ACHN (cell line): ENCODE measurements at places on chromosomes 12 and 14.

GRCh38 chr12:11881835-11882234 is 188.9 kb upstream of the BCL2L14 start:
- DNase-seq = peak; percentile 24

DNA sequence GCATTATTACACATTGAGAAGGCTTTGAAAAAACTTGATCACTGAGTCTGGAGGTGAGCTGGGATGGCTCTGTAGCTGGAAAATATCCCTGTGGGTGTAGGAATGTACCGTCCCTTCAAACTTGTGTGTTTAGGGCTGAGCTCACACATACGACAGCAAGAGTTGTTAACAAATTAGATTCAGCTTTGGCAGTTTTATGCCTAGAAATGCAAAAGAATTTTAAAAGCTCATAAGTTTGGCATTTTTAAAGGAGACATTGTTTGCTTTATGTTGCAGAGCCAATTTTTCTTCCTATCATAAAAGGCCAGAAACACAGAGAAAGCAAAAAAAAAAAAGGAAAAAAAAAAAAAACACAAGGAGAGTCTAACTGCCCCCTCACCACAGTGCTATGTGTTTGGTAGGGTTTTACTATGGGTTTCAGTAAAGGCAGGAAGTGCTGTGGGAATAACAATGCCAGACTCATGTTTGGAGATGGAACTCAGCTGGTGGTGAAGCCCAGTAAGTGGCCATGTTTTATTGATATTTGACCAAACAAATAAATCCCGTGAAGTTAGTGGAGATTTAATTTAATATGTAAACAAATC is 78.4 kb downstream of the DAD1 start:
- DNase-seq = no peak

GRCh38 chr12:60052483-60052882 is 456.7 kb downstream of the SLC16A7 start:
- no peak for DNase-seq

GRCh38 chr14:50523271-50524041 is 8.9 kb downstream of the MAP4K5 start:
- DNase-seq = no peak

DNA sequence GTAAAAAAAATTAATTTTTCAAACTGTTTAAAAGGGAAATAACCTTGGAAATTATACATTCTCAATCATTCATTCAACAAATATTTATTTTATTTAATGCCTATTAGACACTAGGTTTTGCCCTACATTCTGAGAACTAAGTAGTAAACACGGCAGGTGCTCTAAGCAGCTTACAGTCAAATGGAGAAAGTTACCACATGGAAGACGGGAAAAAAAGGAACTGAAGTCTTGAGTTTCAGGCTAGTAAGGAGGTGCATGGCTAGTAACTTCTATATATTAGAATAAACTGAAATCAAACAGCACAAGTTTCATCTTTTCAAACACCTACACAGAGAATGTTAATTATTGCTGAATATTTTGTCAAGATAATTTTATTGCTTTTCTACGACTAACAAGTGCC is 52.9 kb downstream of the C12orf42 start:
- no peak for DNase-seq

DNA sequence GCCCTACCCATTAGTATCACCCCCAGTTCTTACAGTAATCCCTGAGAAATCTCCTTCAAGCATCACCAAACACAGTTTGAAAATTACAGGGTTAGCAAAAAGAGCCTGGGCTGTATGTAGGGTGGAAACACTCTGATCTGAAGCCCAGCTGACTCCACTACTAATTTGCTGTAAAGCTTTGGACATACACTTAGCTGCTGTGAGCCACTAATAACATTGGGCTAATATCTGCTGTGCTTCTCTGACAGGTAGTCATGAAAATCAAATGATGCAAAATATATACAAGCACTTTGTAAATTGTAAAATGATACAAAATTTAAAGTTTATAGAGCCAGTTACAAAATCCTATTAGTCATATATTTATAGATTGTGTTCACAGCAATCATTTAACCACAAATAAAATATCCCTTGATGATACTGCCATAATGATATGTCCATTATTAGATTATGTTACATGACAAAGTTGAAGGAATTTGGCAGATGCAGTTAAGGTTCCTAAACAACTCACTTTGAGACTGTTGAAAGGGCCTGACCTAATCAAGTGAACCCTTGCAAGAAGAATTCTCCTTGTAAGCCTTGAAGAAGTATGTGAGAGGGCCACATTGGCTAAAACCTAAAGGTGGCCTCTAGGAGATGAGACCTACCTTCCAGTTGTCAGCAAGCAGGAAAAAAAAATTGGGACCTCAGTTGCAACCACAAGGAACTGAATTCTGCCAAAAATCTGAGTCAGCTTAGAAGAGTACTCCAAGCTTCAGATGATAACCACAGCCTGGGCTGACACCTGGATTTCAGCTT is 19.0 kb downstream of the TWF1 start:
- no peak for DNase-seq

GRCh38 chr12:54526812-54527630 is 22.4 kb upstream of the PDE1B start:
- DNase-seq = peak; percentile 70

GRCh38 chr14:76946753-76947077 is 81.8 kb downstream of the IRF2BPL start:
- DNase-seq = no peak

GRCh38 chr14:48584031-48584430 is 908.6 kb upstream of the MDGA2 start:
- no peak for DNase-seq

- no peak for DNase-seq
Measured at GRCh38 chr12:49223122-49223521, 34.2 kb upstream of the TUBA1A start.

- peak; percentile 20 for DNase-seq
Measured at GRCh38 chr14:54881761-54882401, 20.7 kb downstream of the GCH1 start.

DNA sequence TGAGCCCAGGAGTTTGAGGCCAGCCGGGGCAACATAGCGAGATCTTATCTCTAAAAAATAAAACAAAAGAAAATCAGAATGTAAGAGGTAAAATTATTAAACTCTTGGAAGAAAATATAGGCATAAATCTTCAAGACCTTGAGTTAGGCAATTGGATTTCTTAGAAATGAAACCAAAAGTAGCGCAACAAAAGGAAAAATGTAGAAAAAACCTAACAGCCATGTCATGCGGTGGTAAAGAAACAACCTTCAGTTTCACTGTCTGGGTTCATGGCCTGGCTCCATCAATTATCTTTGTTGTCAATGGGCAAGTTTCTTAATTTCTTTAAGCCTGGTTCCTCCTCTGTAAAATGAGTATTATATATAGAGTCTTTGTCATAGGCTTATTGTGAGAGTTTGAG is 5.6 kb upstream of the GCH1 start:
- no peak for DNase-seq

- no peak for DNase-seq
Measured at GRCh38 chr12:124130691-124131591, 157.9 kb downstream of the ZNF664 start.

- no peak for DNase-seq
Measured at GRCh38 chr14:88322504-88323085, 474 bp downstream of the KCNK10 start.

GRCh38 chr14:33017016-33017415 is 78.3 kb downstream of the NPAS3 start:
- no peak for DNase-seq

- DNase-seq = no peak
Measured at GRCh38 chr14:94478420-94478819, 2.4 kb upstream of the SERPINA9 start.

DNA sequence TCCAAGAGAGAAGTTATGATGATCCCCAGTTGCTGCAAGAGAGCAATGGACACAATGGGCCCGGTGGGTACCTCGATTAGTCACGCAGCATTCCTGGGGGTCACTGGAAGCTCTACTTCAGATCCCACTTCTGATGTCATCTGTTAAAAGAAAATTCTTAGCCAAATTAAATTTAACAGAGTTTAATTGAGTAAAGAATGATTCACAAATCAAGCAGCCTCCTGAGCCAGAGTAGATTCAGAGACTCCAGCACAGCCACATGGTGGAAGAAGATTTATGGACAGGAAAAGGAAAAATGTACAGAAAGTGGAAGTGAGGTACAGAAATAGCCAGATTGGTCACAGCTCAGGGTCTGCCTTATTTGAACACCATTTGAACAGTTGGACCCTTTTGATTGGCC is 107.5 kb downstream of the SPTSSA start:
- no peak for DNase-seq

DNA sequence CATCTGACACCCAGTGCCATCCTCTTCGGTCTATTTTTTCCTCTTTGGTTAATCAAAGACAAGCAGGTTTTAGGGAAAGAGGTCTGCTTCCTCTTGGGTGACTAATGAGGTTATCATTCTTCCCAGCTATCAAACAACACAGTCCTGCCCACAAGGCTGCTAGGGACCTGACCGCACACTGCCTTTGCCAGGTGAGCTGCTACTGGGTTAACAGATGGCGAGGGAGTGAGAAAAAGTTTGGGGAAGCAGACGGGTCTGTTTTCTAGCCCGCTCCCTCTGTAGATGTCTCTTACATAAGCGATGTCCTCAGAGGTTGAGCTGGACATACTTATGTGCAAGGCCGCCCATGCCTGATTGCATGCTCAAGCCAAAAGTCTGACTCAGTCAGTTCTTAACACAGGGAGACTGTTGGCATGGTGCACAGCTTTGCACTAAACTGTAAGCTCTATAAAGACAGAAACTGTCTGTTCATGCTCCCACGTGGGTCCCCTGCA is 94.1 kb downstream of the SLC15A4 start:
- DNase-seq = peak; percentile 95

- peak; percentile 30 for DNase-seq
Measured at GRCh38 chr14:90109858-90110257, 48.1 kb downstream of the KCNK13 start.

DNA sequence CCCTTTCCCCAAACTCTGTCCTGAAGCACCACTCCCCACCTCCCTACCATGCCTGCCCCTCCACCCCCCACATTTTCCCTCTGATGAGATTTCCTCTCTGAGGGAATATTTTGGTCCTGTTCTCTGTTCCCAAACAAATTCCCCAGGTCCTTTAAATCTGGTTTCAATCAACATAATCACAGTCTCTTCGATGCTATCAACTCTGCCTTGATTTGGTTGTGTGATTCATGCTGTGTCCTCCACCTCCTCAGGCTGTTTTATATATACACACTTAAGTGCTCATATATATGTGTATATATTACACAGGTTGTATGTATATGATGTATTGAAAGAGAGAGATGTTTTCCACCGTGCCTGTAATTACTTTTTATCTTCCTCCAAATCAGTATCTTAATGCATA is 36.0 kb downstream of the NTF3 start:
- no peak for DNase-seq

GRCh38 chr12:113174461-113175384 is 10.6 kb downstream of the DDX54 start:
- peak; percentile 86 for DNase-seq

- DNase-seq = no peak
Measured at GRCh38 chr12:18824287-18824686, 86.4 kb downstream of the CAPZA3 start.

GRCh38 chr14:54654605-54655004 is 87.7 kb downstream of the SAMD4A start:
- DNase-seq = no peak

GRCh38 chr12:103705927-103706326 is 118.9 kb downstream of the STAB2 start:
- DNase-seq = peak; percentile 28

DNA sequence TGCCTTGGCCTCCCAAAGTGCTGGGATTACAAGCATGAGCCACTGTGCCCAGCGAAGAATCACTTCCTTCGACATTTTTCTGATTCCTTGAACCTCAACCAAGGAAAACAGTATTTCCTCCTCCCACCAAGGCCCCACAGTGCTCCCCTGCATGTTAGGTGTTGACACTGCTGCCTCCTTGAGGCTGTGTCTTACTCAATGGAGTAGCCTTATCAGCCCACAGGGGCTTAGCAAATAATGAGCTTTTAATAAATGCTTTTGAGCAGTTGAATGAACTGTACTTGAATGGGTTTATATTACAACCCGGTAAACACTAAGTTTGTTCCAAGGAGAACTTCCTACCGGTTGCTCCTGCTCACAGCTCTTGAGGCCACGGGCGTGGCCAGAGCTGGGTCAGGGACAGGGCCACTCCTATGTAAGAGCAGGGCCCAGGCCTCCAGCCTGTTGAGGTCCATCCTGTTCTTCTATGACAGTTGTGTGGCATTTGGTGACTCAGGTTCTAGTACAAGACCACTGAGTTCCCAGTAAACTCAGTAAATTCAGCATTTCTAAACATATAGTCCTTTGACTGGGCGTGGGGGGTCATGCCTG is 36.8 kb upstream of the TUBA1A start:
- peak; percentile 52 for DNase-seq

DNA sequence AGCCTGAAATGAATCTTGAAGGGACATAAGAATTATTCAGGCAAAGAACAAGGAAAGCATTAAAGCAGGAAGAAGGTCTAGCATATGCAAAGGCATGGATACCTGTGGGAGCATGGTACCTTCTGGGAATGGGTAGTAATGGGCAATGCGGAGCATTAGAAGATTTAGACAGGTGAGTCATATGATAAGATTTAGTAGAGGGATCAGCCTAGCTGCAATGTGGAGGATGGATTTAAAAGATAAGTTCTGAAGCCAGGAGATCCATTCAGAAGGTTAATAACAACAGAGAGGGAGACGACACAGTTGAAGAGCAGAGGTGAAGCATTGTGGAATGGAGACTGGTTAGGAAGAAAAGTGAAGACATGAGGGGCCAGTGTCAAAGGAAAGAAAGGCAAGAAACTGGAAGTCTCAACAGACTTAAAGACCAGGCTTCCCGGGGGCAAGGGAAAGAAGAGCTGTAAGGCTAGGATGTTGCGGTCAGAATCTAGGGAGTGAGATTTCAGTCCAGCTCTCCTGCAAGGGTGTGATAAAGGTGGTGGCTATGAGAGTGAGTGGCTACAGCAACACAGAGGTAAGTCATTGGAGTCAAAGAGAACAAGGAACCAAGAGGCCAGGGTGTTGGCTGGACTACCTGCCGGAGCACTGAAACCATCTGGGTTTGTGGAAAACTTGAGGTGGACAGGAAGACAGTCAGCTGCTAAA is 5.6 kb upstream of the STAT6 start:
- no peak for DNase-seq

- no peak for DNase-seq
Measured at GRCh38 chr12:53536962-53537361, 29.7 kb upstream of the NPFF start.

DNA sequence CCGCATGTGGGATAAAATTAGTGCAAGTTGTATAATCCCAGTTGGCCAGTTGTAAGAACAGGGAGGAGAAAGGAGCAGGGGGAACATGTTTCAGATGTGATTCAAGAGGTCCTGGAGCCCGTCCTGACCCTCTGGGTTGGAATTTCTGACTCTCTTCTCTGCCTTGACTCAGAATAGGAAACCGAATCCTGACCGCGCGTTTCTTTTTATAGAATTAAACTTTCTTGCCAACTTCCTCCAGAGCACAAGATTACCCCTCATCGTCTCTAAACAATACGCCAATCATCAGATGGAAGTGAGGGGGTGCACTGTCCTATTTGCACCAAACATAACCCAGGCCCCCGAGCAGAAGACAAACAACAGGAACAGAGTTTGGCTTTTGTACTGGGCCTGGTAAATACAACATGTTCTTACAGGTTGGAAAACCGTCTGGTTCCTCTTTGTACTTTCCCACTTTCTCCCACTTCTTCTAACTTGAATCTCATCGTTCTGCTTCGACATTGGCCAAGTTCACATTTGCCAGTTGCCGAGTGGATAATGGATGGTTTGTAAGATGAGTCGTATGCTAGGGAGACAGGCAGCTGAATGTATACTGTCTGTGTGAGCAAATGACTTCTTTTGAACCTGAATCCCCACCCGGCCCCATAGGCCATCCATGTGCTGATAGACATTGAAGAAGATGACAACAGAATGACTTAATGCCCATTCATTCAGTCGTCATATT is 42.6 kb upstream of the MED13L start:
- DNase-seq = no peak

GRCh38 chr12:100372853-100373640 is 16.2 kb downstream of the SLC17A8 start:
- DNase-seq = no peak
